ENCODE measurements at places on chromosomes 13 and 19.

- peak; percentile 94 for DNase-seq
These were observed 750 bp upstream of the SLC27A1 start for GRCh38 chr19:17469481-17470067.

- DNase-seq, result no peak
These were observed 6.9 kb downstream of the PSG1 start for GRCh38 chr19:42872608-42873007.

DNA sequence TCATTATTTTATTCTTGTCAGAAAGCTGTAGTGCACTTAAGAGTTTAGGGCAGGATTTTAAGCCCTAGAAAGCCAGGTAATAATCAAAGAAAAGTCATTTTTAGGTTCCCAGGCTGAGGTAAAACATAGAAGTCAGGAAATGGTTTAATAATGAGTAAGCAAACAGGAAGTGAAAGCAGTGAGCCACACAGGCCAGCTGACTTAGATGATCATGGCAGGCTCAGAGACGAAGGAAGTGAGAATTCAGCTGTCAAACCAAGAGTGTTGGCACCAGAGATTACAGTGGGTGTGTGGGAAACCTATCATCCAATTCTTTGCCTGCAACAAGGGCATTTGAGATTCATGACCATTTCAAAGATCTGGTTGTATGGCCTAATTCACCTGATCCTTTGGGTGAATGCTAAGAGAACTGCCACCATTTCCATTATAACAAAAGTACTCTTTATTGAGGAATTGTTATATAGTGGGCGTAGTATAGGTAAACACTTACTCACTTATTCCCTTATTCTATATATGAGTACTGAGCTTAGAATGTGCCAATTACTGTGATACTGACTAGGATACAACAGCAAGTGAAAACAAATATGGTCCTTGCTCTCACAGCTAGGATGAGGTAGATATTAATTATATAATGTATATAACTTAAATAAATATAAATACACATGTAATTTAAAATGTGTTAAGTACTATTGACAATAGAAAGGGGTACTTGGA is 103.7 kb upstream of the EDNRB start:
- DNase-seq, result peak; percentile 3

DNA sequence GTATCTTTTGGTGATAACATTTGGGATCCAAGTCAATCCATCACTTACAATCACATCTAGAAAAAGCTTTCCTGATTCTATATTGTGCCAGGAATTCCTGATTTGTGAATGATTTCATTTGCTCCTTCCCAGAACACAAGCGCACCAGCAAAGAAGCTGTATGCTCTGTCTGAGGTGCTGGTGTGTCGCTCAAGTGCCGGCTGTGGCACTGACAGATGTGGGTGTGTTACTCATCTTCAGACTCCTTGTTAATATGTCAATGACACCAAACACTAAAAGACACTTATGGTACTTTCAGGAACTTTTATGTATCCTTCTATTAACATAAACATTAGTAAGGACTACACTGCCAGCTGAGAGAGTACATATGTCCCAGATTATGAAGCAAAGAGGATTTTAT is 429.1 kb downstream of the ITGBL1 start:
- DNase-seq, result no peak

- peak; percentile 8 for DNase-seq
These were observed 696 bp downstream of the ZNF460 start for GRCh38 chr19:57280962-57281400.

DNA sequence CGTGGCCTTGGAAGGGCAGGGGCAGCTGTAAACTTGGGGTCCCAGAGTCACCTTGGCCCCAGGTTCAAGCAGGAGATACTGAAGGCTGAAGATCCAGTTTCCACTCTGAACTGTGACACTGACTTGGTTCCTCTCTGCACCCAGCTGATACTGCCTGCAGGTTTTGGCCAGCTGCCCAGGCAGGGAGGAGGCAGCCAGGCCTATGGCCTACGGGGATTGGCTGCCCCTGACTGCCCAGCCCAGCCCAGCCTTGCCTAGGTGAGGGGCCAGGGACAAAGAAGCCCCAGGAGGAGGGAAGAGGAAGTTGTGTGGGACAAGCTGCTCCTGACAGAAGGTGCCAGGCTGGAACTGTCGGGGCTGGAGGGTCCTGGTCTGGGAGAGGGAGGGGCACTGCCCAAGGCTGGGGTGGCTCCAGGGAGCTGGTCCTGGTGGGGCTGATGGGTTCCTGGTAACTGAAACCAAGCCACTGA is 51.7 kb upstream of the CYP4F8 start:
- no peak for DNase-seq

GRCh38 chr19:16660763-16661479 is at the start of gene TMEM38A:
Gene TMEM38A, plus strand, starts transcription at chr19:16661139. Its CDS starts 79 bp downstream, at chr19:16661218.
- DNase-seq, result peak; percentile 41

DNA sequence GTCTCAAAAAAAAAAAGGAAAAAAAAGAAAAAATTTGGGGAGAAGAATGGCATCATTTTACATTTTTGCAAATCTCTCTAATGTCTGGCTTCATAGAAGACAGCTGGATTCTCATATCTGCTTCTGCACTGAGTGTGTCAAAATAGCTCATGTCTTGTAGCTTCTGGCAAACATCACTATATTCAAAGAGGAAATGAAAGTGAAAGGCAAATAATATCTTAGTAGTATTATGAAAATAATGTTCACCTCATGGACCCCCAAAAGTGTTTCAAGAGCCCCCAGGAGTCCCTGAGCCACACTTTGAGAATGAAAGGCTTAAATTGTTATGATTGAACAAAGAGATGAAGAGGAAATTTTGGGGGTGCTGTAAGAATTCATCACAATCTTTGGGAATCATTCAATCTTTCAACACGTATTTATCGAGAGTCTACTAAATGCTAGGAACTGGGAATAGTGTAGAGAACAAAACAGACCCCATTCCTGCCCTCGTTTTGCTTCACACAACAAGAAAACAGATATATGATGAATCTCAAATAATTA is 1.2 kb upstream of the SLC6A16 start:
- no peak for DNase-seq

DNA sequence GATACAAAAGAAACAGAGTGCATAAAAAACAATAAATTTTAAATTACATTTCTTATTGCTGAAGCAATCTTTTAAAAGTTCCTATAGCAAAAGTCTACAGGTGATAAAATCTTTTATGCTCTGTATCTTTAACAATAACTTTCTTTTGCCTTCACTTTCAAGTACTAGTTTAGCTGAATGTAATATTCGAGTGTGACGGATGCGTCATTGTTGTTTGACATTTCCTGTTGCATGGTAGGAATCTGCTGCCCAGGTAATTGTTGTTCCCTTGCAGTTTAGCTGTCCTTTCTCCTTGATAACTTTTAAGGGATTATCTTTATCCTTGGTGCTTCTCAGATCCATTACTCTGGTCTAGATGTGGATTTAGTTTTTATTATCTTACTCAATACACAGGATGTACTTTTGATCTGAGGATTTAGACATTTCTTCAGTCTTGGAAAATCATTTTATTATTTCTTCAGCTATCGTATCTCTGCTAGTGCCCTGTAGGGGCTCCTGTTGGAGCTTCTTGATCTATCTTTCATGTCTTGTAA is 2.1 kb upstream of the CPB2 start:
- DNase-seq, result no peak

DNA sequence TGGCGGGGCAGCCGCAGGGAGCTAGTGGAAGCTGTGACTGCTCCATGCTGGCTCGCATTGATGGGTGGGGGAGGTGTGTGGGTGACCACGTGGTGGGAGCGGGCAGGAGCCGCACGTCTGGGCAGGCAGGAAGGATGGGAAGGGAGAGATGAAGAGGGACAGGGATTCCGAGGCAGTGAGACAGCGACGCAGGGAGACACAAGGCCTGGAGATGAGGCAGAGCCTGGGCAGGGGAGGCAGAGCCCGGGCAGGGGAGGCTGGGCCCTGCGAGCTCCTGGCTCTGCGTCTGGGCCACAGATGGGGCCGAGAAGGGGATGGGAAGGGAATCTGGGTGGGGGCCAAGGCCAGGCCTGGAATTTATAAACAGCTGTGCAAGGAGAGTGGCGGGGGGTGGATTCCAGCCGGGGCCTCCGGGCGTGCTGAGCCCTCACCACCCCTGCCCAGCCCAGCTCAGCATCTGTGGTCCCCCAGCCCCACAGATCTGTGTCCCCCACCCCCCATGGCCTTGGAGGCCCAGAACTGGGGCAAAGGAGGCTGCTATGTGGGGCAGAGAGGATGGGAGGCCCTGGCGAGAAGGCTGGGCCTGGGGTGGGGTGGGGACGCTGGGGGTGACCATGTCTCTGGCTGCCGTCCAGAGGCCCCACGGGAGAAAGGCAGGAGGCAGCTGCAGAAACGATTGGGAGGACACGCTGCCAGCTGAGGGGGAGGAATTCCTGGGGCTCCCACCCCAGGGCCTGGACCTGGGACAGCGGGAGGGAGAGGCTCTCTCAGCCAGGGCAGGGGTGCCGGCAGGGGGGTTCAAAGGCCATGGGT is 6.0 kb downstream of the EHD2 start:
- no peak for DNase-seq

DNA sequence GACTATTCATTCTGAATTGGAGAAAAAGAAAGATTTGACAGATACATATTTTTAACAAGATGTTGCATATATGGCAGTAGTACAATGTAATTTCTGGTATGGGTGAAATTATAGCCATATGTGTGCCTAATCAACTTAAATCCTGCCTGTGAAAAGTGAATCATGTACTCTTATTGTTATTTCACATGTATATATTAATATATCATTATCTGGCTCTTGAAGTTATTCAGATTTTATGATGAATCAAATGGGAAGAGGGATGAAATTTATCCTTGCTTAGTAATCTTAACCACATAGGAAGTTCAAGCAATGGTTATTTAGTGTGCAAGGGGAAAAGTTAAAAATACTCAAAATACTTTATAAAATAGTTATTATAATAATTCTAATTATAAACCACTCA is 80.5 kb downstream of the GPC6 start:
- no peak for DNase-seq

GRCh38 chr13:43475140-43475539 is 311.6 kb downstream of the ENOX1 start:
- DNase-seq, result no peak

DNA sequence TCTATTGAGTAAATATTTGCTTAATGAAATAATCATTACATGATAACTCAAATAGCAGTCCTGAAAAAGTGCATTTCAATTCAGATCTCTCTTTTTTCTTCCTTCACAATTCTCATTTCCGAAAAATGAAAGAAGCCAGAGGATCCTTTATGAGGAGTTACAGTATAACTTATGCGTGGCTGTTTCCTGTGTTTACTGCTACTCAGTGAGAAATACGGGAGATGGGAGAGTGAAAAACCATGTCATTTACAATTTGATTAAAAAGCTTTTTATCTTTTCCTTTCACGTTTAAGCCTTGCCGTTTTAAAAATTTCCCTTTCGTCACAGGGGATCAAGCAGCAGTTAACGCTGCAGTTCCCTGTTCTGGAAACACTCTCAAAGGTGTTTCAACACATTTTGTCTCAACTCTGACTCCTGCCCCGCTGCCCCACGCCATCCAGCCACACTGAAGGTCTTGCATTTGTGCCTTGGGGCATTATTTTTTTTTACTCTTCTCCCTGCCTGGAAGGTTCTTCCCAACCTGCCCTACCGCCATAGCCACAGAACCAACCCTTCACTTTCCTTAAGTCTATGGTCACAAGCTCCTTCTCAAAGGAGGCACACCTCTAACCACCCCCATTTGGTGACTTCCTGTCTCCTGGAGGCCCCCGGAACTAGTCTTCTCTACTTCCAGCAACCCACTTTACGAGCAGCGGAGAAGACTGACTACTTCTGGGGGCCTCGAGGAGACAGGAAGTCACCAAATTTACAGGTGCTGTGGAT is 17.0 kb downstream of the KL start:
- no peak for DNase-seq

DNA sequence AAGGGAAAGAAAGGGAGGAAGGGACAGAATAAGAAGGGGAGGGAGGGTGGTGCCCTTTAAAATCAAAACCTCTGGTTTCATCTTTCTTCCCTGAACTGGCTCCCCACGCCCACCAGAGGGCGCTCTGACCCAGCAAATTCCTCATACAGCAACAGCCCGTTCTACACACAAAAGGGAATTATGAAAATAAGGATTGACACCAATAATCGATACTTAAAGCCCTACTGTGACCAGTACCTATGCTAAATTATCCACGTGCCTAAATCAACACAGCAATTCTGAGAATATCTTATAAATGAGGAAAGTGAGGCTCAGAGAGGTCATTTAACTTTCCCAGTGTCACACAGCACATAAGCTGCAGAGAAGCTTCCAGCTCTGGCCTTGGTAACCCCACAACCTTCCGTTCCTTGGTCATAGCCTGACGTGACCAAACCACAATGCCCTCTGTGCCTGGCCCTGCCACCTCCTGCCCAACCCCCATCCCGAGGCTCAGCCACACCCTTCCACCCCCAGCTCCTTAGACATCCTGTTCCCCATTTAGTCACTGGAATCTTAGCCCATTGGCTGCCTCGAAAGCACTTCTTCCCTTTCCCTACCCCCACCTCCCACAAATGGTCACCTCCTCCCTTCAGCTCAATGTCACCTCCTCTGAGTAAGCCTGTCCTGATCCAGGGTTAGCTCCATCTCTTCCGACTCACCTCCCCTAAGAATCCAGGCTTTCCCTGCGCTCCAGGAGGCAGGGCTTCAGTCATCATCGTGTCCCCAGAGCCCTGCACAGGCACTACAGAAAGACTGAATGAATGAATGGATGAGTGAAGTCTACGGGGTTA is 34.2 kb upstream of the PNMA8B start:
- DNase-seq, result peak; percentile 59

- DNase-seq, result no peak
These were observed 2101.7 kb upstream of the PCDH20 start for GRCh38 chr13:63517371-63517770.

GRCh38 chr19:20320191-20320590 is 153.2 kb downstream of the ZNF486 start:
- DNase-seq, result no peak

DNA sequence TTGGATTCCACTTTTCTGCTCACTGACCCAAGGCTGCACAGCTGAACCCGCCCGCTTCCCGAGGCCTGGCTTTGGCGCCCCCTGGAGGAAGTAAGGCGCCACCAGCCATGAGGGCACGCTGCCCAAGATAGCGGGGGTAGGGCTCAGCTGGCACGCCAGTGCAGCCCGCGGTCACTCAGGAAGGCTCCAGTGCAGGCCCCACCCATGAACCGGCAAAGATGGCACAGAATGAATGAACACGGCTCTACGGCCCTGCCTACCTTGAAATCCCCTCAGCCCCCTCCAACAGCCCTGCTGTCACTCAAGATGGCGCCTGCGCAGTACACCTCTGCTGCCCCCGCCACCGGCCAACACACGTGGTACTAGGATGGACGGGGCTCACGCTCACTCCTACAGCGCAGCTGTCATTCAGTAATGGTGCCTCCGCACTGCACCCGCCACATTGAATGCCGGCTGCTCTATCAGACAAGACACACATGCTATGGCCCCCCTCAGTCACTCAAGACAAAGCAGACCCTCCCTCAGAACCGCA is 3.0 kb downstream of the PEG3 start:
- DNase-seq, result no peak

- no peak for DNase-seq
These were observed 47.1 kb upstream of the MAP3K10 start for GRCh38 chr19:40144151-40144550.

DNA sequence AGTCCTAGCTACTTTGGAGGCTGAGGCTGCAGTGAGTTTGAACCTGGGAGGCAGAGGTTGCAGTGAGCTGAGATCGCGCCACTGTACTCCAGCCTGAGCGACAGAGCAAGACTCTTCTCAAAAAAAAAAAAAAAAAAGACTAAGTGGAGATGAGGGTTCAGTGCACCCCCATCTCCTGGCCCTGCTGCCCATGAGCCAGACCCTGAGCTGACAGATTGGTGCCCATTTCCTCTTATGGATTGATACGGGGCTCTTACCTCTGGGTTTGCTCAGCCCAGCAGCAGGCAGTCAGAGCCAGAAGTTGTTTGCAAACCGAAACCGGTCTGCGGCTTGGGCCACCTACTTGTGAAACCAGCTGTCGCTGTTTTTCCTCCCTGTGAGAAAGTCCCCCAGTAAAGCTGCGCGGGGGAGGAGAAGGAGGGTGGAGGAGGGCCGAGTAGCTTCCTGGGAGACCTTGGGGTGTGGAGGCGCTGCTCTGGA is 36.9 kb downstream of the ARRDC2 start:
- peak; percentile 69 for DNase-seq
